ENCODE measurements at places on chromosomes 3 and 15.
A peak's percentile ranks its signal among the peaks of the same experiment; 100 is the strongest.

DNA sequence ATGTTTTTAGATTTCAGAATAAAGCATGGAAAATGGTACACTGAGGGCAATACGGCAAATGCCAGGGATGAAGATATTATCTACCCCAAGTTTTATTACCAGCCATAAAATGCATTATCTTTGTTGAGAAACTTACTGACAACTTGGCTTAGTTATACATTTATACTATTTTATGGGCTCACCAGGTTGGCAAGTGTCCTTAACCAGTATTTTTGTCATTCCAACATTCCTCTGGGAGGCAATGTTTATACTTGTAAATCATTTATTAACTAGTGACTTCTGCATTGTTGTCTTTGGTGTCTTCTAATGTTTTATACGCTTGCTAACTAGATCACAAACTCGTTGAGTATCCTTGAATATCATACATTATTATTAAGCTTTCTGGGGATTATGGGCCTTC, 18.0 kb upstream of the ADGRG7 start:
- DNase-seq, result no peak

GRCh38 chr3:127970966-127971592, 56.0 kb downstream of the KBTBD12 start:
- DNase-seq, result peak; percentile 1

DNA sequence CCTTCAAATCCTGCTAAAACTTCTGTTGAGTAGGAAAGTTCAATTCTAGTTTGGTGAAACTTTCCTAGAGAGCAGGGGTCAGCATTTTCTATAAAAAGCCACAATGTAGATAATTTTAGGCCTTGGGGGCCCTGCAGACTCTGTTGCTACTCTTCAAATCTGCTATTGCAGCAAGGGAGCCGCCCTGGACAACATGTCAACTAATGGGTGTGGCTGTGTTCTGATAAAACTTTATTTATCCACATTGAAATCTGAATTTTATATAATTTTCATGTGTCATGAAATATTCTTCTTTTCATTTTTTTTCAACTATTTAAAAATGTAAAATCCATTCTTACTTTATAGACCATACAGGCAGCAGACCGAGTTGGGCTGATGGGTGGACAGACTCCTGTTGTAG, 67.4 kb upstream of the SAMMSON start:
- DNase-seq, result no peak

DNA sequence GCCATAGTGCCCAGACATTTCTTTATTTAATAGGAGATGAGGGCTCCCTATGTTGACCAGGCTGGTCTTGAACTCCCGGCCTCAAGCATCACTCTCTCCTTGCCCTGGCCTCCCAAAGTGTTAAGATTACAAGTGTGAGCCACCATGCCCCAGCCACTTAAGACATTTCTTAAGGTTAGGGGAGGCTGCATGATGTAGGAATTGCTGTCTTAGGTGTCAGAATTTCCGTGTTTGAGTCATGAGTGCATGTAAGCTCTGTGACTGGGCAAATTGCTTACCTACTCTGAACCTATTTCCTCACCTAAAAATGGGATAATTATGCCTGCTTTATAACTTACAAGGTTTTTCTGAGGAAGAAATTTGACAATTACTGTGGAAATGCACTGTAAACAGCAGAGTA, 34.2 kb upstream of the SIAH2 start:
- no peak for DNase-seq

GRCh38 chr3:194996746-194997145, 274.2 kb downstream of the XXYLT1 start:
- DNase-seq, result no peak

GRCh38 chr3:11591391-11592282, 52.1 kb downstream of the VGLL4 start:
- DNase-seq, result no peak

- no peak for DNase-seq
These were observed 37.2 kb upstream of the TMEM115 start for GRCh38 chr3:50396502-50396901.

- DNase-seq, result no peak
These were observed 152.0 kb downstream of the LMLN start for GRCh38 chr3:198112031-198112430.

DNA sequence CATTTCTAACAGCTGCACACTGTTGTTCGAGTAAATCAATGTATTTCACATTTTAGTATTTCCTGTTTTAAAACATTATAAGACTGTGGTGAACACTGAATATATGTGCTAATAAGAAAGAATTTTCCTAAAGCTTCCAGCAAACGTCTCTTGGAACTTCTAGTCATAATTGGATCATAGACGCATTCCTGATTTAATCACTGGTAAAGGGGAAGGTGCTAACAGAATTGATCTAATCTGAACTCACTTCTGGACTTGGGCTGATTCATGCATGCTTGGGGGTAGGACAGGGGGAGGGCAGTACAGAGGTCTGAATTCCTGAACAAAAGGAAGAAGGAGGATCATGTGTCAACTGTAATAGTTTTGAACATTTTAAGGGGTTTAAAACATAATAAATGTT, 7.3 kb upstream of the LEKR1 start:
- no peak for DNase-seq

DNA sequence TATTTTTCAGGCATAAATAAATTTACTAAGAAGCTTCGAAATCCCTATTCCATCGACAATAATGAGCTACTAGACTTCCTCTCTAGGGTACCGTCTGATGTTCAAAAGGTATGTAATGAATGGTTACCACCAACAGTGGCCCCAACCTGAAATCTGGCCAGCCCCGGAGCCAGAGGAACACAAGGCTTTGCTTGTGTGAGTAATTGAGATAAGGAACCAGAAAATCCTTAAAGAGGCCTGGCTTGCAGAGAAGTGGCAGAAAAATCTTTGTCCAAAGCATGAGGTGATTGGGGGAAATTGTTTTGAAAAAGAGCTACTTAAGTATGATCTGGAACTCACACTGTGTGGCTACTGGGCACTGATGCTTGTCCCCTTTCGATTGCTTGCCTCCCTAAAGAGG, 245.3 kb downstream of the MCTP2 start:
- DNase-seq, result no peak

GRCh38 chr15:92870010-92870591, 30.0 kb upstream of the CHD2 start:
- DNase-seq, result no peak

- no peak for DNase-seq
These were observed 117.9 kb downstream of the LIPC start for GRCh38 chr15:58549785-58550074.

- DNase-seq, result no peak
These were observed 20.5 kb downstream of the CYP8B1 start for GRCh38 chr3:42855219-42855546.

- no peak for DNase-seq
These were observed 28.9 kb upstream of the KLHL6 start for GRCh38 chr3:183584246-183584913.

DNA sequence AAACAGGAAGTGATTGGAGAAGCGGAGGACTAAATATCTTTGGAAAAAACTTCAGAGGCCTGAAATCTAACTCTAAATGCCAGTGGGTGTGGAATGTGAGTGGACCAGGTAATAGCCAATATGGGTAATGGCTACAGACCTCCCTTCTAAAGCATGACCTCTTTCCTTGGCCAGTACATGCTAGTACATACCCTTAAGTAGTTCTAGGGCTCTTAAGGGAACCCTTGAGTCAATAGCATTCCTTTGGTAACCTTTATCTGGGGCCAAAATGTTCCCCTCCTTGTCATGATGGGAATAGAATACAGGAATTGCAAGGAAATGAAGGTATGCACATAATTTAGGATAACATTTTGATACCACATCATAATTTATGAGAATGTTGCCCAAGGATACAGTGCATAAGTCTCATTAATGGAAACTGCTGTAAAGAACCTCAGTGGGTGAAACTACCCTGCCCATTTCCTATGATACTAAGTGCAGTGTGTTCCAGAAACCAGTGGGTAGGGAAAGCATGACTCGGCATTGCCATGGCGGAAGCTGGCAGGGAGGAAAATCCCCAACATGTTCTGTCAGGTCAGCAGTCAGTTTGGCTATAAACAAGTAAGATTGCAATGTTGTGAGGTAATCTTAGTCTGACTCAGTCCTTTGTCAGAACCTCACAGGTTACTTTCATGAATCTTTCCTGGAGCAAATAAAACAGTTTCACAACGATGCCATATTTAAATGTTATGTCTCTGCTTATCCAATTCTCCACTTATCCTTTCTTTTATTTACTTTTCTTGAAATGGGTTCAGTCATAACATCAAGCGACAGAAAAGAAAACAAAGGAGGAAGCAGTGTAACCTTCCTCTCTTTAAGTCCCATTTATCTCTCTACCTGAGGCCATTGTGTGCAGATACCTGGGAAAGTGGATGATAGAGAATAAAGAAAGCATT, 23.5 kb upstream of the RAP2B start:
- DNase-seq, result peak; percentile 63

DNA sequence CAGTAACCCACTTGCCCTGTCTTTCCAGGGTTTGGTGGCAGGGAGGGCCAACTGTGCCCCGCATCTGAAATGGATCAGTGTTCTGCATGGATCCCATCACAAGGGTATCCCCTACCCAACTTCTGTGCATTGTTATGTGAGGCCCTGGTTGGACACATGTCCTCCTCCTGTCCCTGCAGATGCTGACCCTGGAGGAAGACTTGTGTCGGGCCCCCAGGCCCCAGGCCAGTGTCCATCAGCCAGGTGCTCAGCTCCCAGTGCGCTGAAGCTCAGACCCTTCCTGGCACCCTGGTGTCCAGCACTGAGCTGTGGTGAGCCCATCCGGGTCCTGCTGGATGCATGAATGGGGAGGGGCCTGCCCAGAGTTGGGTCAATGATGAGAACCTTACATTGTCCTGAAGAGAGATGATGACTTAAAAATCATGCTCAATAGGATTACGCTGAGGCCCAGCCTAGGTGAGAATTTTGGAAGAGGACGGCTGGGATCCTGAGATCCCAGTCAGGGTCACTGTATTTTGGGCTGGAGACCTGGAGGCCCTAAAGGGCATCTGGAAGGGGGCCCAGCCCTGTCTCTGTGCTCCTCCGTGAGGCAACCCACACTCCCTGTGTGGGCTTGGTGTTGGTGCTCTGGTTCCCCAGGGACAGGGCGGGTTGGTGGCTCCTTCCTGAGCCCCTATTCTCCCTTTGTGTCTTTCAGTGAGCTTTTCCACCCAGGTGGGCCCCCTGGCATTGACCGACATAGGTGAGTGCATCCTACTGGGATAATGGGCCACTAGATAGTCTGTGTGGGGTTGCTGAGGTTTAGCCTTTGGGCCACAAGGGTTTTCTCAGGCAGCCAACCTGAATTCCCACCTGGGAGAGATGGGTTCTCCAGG, 199.1 kb downstream of the UBE3A start:
- DNase-seq, result no peak

DNA sequence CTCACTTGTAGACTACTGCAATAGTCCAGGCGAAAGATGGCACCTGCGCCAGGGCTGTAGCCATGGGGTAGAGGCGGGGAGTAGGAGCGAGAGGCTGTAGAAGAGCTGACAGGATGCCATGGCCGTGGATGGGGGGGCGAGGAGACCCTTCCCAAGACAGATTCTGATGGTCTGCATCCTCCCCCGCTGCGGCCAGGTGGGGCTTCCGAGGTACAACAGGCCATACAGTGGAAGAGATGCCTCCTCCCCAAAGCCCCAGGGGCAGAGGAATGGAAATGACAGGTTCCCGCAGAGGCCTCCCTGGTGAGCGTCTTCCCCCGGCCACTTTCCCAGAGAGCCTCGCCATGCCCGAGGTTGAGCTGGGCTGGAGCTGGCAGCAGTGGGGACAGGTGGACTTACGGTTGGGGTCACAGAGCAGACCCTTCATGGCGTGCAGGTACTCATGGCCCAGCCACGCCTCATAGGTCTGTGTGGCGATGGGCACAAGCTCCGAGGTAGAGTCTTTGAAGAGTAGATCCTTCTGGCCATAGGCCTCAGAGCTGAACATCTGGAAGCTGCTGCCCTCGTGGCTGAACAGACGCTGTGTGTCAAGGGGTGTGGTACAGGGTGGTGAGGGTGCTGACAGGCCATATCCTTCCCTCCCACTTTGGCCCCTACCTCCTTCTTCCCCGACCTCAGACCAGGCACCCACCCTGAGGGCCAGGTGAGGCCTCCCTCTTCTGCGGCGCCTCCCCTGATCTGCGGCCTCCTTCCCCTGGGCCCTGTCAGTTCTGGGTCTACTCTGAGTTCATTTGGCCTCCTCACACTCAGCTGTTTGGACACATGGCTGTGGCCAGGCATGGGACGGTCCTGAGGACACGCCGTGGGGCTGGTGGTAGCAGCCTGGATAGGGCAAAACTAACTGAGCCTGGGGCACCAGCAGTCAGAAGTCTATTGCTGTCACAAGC, 13.6 kb downstream of the MELTF start:
- no peak for DNase-seq

DNA sequence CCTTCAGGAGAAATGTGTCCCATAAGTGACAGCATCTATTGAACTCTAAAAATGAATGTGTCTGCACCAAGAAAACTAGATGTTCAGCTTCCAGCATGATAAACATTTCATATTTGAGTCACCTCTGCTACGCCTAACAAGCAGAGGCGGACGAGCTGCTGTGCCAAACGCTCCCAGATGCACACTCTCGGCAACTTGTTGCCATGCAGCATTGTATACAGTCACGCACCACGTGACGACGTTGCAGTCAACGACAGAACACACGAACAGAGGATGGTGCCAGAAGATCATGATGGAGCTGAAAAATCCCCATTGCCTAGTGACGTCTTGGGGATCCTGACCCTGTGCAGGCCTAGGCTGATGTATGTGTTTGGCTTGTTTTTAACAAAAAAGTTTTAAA, 137.5 kb downstream of the XXYLT1 start:
- peak; percentile 26 for DNase-seq

- DNase-seq, result no peak
These were observed 162.3 kb downstream of the PGPEP1L start for GRCh38 chr15:98845138-98845884.

DNA sequence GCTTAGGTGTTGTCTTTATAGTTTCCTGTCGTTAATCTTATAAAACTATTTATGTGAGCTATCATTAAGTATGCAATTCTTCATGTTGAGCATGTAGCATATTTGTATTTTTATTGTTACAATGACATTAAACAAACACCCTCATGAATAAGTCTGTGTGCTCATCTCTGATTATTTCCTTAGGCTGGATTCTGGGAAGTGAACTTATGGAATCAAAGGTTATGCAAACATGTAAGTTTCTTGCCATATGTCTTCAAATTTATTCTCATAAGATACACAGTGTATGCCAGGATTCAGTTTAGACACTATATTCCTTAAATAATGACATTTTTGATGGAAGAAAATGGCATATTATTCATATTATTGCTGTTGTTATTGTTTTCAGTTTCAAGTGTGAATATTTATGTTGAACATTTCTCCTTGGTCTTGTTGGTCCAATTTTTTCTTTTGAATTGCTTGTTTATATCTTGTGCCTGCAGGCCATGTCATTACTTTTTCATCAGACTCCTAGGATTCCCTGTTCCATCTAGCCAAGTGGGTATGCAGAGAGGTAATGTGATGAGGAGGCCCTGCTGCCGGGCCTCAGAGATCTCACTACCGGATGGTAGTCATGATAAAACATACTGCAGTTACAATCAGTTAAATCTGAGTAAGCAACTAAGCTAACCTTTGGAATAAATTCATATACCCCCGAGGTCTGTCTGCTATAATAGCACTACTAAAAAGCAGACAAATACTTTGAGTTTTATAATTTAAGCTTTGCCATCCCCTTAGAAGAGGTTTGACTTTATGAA, 684.3 kb upstream of the SGO1 start:
- no peak for DNase-seq

- no peak for DNase-seq
These were observed 76.2 kb upstream of the PLCL2 start for GRCh38 chr3:16808393-16809107.
